ENCODE measurements at places on chromosomes 7 and 10.
A peak's percentile ranks its signal among the peaks of the same experiment; 100 is the strongest.

GRCh38 chr10:132518572-132519381 is 18.8 kb upstream of the INPP5A start:
- peak; percentile 36 for DNase-seq

GRCh38 chr7:66306243-66306642 is 101.1 kb downstream of the TPST1 start:
- DNase-seq: no peak

- no peak for DNase-seq
Measured at GRCh38 chr10:44005788-44006099, 357.1 kb upstream of the ZNF32 start.

GRCh38 chr7:2029936-2030335 is 202.8 kb downstream of the MAD1L1 start:
- no peak for DNase-seq

DNA sequence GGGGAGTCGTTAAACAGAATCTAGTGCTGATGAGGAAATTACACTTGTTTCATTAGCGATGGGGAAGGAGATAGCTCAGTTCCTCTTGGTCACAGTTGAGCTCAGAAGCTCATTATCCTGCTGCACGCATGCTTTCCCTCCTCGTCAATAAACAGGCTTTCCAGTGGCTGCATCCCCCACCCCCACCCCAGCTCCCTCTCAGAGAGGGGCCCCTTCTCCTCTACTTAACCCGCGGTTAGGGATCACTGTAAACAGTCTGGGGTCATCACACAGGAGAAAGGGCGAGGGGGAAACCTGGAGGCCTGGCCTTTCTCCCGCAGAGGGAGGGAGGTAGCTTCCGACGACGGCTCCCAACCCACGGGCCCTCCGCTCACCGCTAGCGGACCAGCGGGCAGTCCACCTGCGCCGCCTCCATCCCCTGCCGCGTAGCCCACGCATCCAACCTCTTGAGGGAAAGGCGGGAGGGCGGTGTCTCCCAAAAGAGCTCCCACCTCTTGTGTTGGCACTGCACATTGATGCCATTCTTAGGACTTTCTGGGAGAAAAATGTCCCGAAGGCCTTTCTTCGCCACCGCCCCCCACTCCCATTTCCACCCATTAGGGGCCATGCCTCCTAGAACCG is 80.8 kb downstream of the PAX2 start:
- no peak for DNase-seq

DNA sequence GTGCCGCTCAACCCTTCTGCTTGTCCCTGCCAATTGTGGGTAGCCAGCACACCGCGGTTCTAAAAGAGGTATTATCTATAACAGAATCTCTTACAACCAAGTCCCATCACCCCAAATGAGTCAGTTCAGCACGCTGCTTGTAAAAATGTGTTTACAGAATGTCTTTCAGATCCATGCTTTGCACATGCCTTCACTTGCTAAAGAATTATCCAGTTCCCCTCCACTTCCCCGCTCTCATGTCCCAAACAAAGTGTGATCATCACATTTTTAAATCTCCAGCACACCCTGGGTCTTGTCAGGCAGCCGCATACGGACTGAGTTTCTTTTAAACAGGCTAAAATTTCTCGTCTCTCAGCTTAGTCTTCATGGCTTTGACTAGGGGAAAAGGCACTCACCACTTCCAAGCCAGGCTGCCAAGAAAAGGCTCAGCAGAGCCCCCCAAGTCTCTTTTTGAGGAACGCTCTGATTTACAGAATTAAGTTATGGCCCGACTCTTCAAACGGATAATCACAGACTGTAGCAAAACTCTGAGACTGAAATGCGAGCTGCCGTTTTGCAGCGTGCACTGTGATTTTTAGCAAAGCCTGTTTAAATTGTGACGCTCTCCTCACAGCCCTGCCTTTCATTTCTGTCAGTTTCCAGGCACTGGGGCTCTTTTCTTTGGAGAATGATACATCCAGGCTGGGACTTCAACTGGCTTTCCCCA is 29.8 kb upstream of the FGFR2 start:
- DNase-seq: no peak

GRCh38 chr7:1247527-1248041 is 14.9 kb downstream of the UNCX start:
- DNase-seq: no peak

DNA sequence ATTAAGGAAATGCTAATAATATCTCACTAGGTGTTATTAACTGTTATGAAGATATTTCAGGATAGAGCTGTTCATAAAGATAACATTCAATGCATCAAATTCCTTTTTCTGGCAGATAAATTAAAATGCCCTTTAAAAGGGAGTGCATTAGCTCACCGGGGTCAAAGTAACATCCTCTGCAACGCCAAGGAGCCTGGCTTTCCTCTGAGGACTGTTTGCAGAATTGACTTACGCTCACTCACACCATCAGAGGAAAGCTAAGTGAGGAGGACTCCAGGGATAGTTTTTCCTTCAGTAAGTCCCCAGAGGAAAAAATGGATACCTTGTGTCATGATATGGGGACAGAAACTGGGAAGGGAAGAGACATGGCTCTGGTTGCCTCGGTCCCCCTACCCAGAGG is 45.2 kb upstream of the GPR158 start:
- no peak for DNase-seq

GRCh38 chr7:120865191-120865981 is 7.4 kb upstream of the TSPAN12 start:
- DNase-seq: no peak

DNA sequence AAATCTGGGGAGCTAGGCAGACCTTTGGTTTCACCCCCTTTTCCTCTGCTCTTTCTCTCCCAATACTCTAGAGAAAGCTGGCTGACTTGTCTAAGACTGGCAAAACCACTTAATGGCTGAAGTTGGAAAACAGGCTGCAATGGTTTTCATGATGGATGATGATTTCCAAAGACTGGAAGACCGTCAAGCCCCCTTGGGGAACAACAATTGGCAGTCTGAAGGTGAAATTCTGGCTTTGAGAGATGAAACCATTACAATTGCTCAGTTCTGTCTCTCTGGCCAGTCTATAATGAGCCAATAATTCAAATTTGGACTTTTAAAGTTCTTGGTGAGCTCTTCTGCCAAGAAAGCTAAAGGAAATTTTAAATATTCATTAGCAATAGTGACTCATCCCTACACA is 680.5 kb downstream of the PARD3 start:
- no peak for DNase-seq

- peak; percentile 11 for DNase-seq
Measured at GRCh38 chr7:86904949-86905834, 154.3 kb downstream of the ELAPOR2 start.

Measured in SHP77 treated with DMSO at 0.1 percent for 48 hours (cell line).